Ovary (tissue), 10 donors: ENCODE measurements at places on chromosomes 3 and 15. TPM values are rescaled to one million over a fixed set of nuclear protein-coding genes. Genes with fewer than 3 reads are reported as not detected.
A peak's percentile ranks its signal among the peaks of the same experiment; 100 is the strongest.

DNA sequence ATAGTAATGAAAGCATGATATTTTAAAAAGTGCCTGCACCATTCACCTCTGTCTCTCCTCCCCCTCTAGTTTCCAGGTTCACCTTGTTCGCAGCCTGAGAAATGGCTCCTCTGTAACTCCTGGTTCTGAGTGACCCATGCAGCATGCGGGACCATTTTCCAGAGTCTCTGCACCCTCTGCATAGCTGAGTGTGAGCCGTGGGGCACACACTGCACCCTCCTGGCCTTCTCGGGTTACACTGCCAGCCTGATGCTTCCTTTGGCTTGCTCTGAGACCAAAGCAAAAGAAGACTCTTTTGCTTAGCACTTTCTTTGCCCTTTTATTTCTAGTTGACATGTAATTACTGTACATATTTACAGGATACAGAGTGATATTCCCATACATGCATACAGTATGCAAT, 287.3 kb downstream of the GABRG3 start:
- DNase-seq: no peak
- no peak overlapping the region for H3K4me3 ChIP-seq
- H3K4me1 ChIP-seq: no peaks in the 10 kb centered on the region
- H3K36me3 ChIP-seq: no peaks in the 10 kb centered on the region
- H3K27ac ChIP-seq: no peak overlapping the region

DNA sequence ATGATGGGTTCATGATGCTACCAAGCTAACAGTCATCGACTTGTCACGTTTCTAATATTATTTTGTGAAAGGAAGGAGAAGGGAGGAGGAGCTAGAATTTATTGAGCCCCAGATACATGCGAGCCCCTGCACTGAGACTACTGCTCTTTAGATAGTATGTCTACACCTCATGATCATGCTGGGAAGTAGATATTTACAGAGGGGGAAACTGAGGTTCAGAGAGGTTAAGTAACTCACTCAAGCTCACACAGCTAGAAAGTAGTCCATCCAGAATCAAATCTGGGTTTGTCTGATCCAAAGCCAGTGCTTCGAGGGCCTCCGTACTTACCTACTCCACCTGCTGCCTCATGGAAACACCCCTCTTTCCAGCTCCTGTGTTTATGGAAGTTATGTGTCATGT, 38.8 kb upstream of the DLG1 start:
- H3K4me3 ChIP-seq: no peak overlapping the region
- no peaks in the 10 kb centered on the region for H3K27me3 ChIP-seq
- H3K27ac ChIP-seq: no peak overlapping the region
- H3K4me1 ChIP-seq: peaks cover 4% of the 10 kb centered on the region
- no peaks in the 10 kb centered on the region for H3K36me3 ChIP-seq
- no peak for DNase-seq

GRCh38 chr15:29770796-29771195, 51.5 kb downstream of the TJP1 start:
- H3K4me3 ChIP-seq: no peak overlapping the region
- no peaks in the 10 kb centered on the region for H3K27me3 ChIP-seq
- no peak overlapping the region for H3K27ac ChIP-seq
- peaks cover 1% of the 10 kb centered on the region for H3K4me1 ChIP-seq

DNA sequence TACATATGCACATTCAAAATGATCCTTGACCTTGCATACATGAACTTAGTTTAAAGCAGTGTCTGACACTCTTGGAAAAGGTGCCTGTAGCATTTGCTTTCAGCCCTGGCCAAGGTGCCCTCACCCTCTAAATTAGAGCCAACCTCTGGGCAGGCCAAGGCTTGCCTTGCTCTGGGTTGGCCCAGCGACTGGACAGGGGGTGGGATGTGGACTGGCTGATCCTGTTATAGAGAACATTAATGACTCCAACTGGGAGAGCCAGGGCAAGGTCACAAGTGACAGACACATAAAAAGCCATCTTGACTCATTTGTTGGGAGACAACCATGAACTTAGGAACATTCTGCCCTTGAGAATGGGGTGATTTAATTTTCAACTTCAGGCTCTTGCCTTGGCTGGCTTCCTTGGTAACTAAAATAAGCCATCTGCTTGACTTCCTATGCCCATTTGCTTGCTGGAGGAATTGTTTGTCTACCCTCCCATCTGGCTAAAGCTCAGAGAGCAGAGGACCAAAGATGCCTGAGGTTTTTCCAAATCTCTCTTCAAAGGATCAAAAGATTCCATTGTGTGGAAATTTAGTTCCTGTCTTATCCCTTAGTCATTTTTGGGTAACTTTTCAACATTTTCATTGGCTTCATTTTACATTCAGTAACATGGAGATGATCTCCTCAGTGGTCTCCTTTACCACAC, 403.7 kb downstream of the SOX2 start:
- no peak overlapping the region for H3K4me3 ChIP-seq
- H3K27ac ChIP-seq: no peak overlapping the region
- H3K36me3 ChIP-seq: no peaks in the 10 kb centered on the region

DNA sequence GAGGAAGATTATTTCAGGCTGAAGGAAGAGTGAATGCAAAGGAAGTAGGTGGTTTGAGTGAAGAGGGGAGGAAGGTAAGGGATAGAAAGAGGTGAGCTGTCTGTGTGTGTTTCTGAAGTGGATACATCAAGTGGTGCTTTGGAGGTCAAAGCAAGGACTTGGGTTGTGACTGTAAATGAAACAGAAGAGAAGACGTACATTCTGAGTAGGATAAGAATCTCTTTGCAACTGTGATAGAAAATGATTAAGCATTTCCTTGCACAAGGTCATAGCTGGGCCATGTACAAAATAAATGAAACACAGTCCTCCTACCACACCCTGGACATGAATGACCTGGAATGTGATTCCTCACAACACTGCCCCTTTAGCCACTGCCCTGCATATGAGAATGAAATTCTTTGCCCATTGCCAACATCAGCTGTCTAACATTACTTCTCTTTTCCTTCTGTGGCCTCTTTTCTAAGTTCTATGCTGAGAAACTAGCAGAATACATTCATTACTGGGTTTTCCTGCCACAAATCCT, 28.3 kb upstream of the MINDY4B start:
- no peak overlapping the region for H3K4me3 ChIP-seq
- H3K4me1 ChIP-seq: no peaks in the 10 kb centered on the region
- no peak for DNase-seq
- H3K27ac ChIP-seq: no peak overlapping the region
- no peaks in the 10 kb centered on the region for H3K36me3 ChIP-seq
- no peaks in the 10 kb centered on the region for H3K27me3 ChIP-seq

- H3K4me3 ChIP-seq: no peak overlapping the region
- no peaks in the 10 kb centered on the region for H3K36me3 ChIP-seq
- DNase-seq: no peak
- no peak overlapping the region for H3K27ac ChIP-seq
Observed at GRCh38 chr3:40701016-40701588, 176.3 kb downstream of the ZNF621 start.

GRCh38 chr15:70974004-70974832, 81.6 kb downstream of the LRRC49 start:
- H3K27ac ChIP-seq: no peak overlapping the region
- H3K36me3 ChIP-seq: no peaks in the 10 kb centered on the region
- no peaks in the 10 kb centered on the region for H3K4me1 ChIP-seq
- no peaks in the 10 kb centered on the region for H3K27me3 ChIP-seq
- H3K4me3 ChIP-seq: no peak overlapping the region

DNA sequence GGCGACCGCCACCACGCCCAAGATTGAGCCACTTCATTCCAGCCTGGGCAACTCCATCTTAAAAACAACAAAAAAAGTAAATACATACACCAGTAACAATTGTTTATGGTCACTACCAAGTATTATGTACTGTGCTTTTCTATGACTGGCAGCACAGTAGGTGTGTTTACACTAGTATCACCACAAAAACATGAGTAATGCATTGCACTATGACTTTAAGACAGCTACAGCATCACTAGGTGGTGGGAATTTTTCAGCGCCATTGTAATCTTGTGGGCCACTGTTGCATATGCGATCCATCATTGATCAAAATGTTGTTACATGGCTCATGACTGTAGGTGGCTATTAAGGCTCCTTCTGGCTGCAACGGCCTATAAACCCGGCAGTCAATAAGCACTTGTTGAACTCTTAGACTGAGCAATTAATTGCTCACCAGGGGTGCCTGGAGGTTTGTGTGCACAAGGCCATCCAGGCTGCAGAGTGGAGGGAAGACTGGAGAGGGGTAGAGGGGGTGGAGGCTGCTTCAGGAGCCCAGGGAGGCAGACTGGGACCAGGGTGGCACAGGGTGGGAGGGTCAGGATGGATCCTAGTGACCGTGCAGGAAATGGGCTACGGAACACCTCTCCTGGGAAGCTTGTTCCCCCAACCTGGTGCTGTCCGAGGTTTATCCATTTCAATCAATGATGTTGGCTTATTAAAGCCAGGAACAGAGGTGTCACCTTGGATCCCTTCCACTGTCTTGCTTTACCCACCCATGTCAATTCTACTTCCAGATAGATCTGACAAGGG, 17.9 kb upstream of the COPG1 start:
- H3K27me3 ChIP-seq: no peaks in the 10 kb centered on the region
- no peaks in the 10 kb centered on the region for H3K36me3 ChIP-seq
- peaks cover 8% of the 10 kb centered on the region for H3K4me1 ChIP-seq
- DNase-seq: no peak
- H3K27ac ChIP-seq: no peak overlapping the region
- no peak overlapping the region for H3K4me3 ChIP-seq

GRCh38 chr3:105364128-105364527, 2.6 kb upstream of the ALCAM start:
- H3K4me3 ChIP-seq: no peak overlapping the region
- no peaks in the 10 kb centered on the region for H3K36me3 ChIP-seq
- no peak for DNase-seq
- no peaks in the 10 kb centered on the region for H3K27me3 ChIP-seq

- no peaks in the 10 kb centered on the region for H3K36me3 ChIP-seq
- no peak overlapping the region for H3K4me3 ChIP-seq
Observed at GRCh38 chr3:124266487-124266886, 274.6 kb upstream of the ROPN1 start.

DNA sequence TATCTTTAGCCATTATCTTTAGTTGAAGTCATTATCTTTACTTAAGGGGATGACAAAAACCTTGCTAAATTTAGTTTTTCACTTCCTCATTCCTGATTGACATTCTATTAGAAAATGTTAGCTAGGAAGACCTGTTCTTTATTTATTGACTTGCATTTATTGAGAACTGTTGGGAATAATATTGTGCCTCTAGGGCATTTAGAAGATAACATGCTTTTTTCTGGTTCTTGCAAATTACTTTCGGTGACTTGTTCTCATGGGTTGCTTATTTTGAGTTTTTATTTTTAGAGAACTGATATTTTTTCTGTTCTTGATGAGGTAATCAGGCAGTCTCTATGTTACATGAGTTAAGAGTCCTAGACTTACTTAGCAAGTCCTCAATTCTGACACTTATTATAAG, 48.3 kb upstream of the CTDSPL start:
- H3K36me3 ChIP-seq: no peaks in the 10 kb centered on the region
- H3K27ac ChIP-seq: no peak overlapping the region
- DNase-seq: no peak
- no peaks in the 10 kb centered on the region for H3K27me3 ChIP-seq
- no peak overlapping the region for H3K4me3 ChIP-seq
- H3K4me1 ChIP-seq: peaks cover 14% of the 10 kb centered on the region

DNA sequence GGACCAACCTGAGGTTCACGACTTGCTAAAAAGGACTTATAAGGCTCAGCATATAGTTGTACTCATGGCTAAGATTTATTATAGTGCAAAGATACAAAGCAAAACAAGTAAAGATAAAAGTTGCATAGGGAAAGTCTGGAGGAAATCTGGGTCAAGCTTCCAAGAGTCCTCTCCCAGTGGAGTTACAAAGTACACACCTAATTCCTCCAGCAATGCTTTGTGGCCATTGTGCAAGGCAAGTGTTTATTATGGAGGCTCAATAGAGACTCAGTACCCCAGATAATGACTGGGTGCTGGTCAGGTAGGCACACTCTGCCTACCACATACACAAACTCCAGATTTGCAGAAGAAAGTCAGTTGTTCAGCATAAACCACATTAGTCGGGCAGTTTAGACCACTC, 22.9 kb downstream of the LNP1 start:
- no peaks in the 10 kb centered on the region for H3K36me3 ChIP-seq
- no peak overlapping the region for H3K4me3 ChIP-seq
- H3K4me1 ChIP-seq: no peaks in the 10 kb centered on the region
- H3K27me3 ChIP-seq: no peaks in the 10 kb centered on the region
- DNase-seq: no peak

GRCh38 chr15:93033434-93034045, 55.5 kb downstream of the RGMA start:
- H3K27me3 ChIP-seq: no peaks in the 10 kb centered on the region
- H3K36me3 ChIP-seq: no peaks in the 10 kb centered on the region
- peaks cover 14% of the 10 kb centered on the region for H3K4me1 ChIP-seq
- peak; percentile 13 for DNase-seq

DNA sequence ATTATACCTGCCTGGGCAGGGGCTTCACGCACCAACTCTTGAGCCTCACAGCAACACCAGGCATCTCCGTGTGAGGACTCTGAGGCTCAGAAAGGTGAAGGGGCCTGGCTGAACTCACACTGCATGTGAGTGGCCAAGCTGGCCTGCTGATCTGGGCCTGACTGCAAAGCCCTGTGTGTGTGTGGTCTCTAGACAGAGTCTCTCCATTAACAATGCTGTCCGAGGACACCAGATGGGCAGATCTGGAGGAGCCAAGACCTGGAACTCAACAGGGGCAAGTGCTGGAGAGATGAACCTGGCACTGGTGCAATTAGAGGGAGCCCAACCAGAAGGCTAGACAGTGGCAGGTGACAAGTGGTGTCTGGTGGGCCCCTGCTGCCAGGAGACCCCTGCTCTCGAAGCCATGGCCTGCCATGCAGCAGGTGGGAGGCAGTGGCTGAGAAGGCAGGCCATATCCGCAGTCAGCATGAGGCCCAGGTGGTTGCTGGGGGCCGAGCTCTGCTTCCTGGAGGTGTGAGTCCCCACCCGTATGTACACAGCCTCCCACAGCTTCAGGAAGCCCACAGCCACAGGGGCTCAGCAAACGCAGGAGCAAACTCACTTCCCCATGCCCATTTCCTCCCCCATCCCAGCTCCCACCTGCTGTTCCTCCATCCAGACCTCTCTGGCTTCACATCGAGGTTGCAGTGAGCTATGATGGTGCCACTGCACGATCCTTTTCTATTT, 39.0 kb downstream of the CYP11A1 start:
- no peaks in the 10 kb centered on the region for H3K27me3 ChIP-seq
- no peak for DNase-seq
- H3K4me1 ChIP-seq: peaks cover 6% of the 10 kb centered on the region
- H3K27ac ChIP-seq: peak overlapping the region; percentile 19
- no peak overlapping the region for H3K4me3 ChIP-seq

- peaks cover 1% of the 10 kb centered on the region for H3K4me1 ChIP-seq
- H3K27me3 ChIP-seq: no peaks in the 10 kb centered on the region
- DNase-seq: no peak
Observed at GRCh38 chr3:114666623-114667022, 372.8 kb downstream of the TIGIT start.

FAH gene
- total RNA-seq: 47.2 TPM
